Amygdala (tissue), 56 donors: ENCODE measurements at places on chromosomes 4 and X.

DNA sequence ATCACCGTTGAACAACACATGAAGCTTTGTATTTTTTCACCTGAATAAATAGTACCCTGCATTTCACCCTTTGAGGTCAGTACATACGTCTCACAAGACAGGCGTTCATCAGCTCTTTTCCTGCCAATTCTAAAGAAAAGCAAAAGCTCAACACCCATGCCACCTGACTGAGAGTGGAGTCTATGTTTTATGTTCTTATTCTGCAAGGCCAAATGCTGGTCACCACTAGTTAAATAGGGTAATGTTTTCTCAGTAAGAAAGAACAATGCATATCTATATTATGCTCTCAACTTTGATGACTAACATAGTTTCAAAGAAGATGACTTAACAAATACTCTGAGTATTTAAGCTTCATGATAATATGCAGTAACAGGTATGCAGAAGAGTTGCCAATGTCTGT lies 336.3 kb upstream of the BMP3 start:
- DNase-seq, result no peak

DNA sequence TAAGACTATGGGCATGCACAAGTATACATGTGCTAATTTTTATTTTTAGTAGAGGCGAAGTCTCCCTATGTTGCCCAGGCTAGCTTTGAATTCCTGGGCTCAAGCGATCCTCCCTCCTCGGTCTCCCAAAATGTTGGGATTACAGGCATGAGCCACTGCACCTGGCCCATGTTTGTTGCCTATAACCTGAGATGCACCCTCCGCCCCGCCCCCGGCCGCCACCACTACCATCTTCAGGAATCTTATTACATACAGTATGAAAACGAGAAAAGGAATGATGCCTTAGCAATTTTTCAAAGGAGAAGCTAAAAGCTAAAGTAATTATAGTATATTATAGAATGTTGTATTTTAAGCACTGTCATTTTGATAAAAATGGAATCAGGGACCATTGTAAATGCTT lies 61.2 kb downstream of the POU4F2 start:
- no peak for DNase-seq

DNA sequence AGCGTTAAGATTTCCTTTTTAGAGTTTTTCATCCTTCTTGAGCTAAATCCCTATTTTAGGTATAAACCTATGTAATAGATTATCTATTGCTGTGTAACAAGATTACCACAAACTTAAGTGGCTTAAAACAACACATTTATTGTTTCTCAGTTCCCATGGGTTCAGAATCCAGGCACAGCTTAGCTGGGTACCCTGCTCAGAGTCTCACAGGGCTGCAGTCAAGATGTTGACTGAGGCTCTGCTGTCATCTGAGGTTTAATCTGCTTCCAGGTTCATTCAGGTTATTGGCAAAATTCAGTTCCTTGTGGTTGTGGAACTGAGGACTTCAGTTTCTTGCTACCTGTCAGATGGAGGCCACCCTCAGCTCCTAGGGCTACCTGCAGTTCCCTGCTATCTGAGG lies 60.9 kb downstream of the GK start:
- DNase-seq, result no peak

DNA sequence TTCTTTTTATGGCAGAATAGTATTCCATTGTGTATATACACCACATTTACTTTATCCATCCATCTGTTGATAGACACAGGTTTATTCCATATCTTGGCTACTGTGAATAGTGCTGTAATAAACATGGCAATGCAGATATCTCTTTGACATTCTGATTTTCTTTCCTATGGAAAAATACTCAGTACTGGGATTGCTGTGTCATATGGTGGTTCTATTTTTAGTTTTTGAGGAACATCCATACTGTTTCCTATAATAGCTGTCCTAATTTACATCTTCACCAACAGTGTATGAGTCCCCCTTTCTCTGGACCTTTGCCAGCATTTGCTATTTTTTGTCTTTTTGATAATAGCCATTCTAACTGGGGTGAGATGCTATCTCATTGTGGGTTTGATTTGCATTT lies 73.5 kb downstream of the GPAT3 start:
- no peak for DNase-seq
